ENCODE measurements at places on chromosomes 6 and 20.

GRCh38 chr20:5128886-5129285, 2.1 kb downstream of the CDS2 start:
- H3K27me3 ChIP-seq = no peaks in the 10 kb centered on the region
- H3K27ac ChIP-seq = no peak overlapping the region
- H3K4me1 ChIP-seq = peaks cover 37% of the 10 kb centered on the region
- no peak for DNase-seq
- peak overlapping the region; percentile 97 for H3K4me3 ChIP-seq
- peaks cover 5% of the 10 kb centered on the region for H3K36me3 ChIP-seq

DNA sequence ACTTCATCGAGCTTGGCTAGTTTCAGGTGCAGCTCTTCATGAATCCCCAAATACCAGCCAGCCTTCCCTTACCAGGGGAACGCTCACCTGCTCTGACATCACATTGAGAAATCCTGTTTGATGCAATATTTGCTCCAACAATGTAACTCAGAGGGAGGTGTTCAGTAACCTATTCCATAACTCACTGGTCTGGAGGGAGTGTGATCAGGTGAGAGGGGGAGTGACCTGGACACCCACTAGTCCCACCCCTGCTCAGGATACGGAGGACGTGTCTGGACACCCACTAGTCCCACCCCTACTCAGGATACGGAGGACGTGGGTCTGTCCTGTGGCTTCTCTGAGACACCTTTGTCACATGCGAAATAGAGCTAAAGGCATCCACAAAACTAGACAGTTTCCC, 70.3 kb downstream of the HUS1B start:
- H3K36me3 ChIP-seq = peaks cover 11% of the 10 kb centered on the region
- DNase-seq = no peak
- peaks cover 25% of the 10 kb centered on the region for H3K4me1 ChIP-seq
- H3K27ac ChIP-seq = no peak overlapping the region

GRCh38 chr6:137491478-137491877, 2.7 kb downstream of the OLIG3 start:
- no peak overlapping the region for H3K27ac ChIP-seq
- H3K4me3 ChIP-seq = no peak overlapping the region
- H3K4me1 ChIP-seq = peaks cover 84% of the 10 kb centered on the region
- H3K36me3 ChIP-seq = no peaks in the 10 kb centered on the region

- no peaks in the 10 kb centered on the region for H3K36me3 ChIP-seq
- no peak overlapping the region for H3K27ac ChIP-seq
- DNase-seq = no peak
- H3K4me1 ChIP-seq = peaks cover 7% of the 10 kb centered on the region
- H3K27me3 ChIP-seq = peaks cover 34% of the 10 kb centered on the region
- H3K4me3 ChIP-seq = no peak overlapping the region
Observed at GRCh38 chr6:29675561-29675960, 5.4 kb downstream of the ZFP57 start.

- H3K27ac ChIP-seq = peak overlapping the region; percentile 36
- DNase-seq = no peak
- peaks cover 14% of the 10 kb centered on the region for H3K36me3 ChIP-seq
- peaks cover 34% of the 10 kb centered on the region for H3K4me1 ChIP-seq
- H3K27me3 ChIP-seq = peaks cover 7% of the 10 kb centered on the region
- H3K4me3 ChIP-seq = no peak overlapping the region
Observed at GRCh38 chr20:47202733-47203667, 153.5 kb downstream of the ZMYND8 start.

- H3K27ac ChIP-seq = no peak overlapping the region
- peaks cover 5% of the 10 kb centered on the region for H3K27me3 ChIP-seq
- H3K4me3 ChIP-seq = no peak overlapping the region
- DNase-seq = no peak
Observed at GRCh38 chr20:1061484-1062221, 56.7 kb upstream of the PSMF1 start.

- peaks cover 4% of the 10 kb centered on the region for H3K27me3 ChIP-seq
- peaks cover 42% of the 10 kb centered on the region for H3K4me1 ChIP-seq
- no peak for DNase-seq
- no peak overlapping the region for H3K27ac ChIP-seq
- H3K36me3 ChIP-seq = no peaks in the 10 kb centered on the region
Observed at GRCh38 chr6:52650941-52651340, 20.0 kb upstream of the TMEM14A start.

GRCh38 chr20:32495217-32495565, 89.9 kb downstream of the NOL4L start:
- no peak overlapping the region for H3K27ac ChIP-seq
- H3K27me3 ChIP-seq = peaks cover 4% of the 10 kb centered on the region
- no peaks in the 10 kb centered on the region for H3K36me3 ChIP-seq
- DNase-seq = no peak
- H3K4me3 ChIP-seq = no peak overlapping the region

GRCh38 chr20:51363378-51363777, 179.1 kb downstream of the NFATC2 start:
- peaks cover 25% of the 10 kb centered on the region for H3K27me3 ChIP-seq
- no peak overlapping the region for H3K4me3 ChIP-seq
- H3K27ac ChIP-seq = no peak overlapping the region
- peaks cover 8% of the 10 kb centered on the region for H3K36me3 ChIP-seq
- no peak for DNase-seq

DNA sequence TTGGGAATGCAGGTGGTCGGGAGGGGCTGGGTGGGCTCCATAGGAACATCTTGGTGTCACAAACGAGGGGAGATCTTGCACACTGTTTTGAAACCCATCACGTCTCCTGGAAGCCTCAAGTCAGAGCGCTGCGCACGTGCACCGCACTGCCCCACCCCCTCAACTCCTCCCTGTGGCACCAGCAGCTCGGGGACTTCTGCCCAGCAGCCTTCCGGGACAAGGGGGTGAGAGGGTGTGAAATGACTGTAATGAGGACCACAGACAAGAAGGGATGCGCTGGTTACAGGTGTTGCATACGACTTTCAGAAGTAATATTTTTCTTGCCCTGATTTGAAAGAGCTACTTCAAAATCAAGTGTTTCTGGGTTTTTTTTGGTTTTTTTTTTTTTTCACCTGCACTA, 60.3 kb downstream of the FOXC1 start:
- no peak for DNase-seq
- no peak overlapping the region for H3K4me3 ChIP-seq
- H3K36me3 ChIP-seq = peaks cover 74% of the 10 kb centered on the region
- H3K27me3 ChIP-seq = peaks cover 7% of the 10 kb centered on the region
- H3K27ac ChIP-seq = no peak overlapping the region

DNA sequence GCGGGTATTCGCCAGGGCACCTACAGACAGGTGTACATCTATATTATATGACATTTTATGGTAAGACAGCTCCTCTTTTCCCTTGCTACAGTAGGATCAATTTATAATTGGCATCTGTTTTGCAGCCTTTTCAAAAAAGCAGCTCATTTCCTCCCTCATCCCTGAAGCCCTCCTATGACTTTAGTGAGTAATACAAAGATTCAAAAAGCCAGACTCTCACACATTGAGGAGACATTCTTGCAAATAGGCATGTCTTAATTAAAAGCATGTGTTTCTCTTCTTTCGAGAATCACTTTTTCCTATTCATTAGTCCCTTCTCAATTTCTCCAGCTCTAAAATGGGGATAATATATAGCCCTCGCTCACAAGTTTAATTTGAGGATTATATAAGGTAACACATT, 283.4 kb downstream of the TBC1D7 start:
- no peaks in the 10 kb centered on the region for H3K36me3 ChIP-seq
- no peak overlapping the region for H3K27ac ChIP-seq
- peaks cover 4% of the 10 kb centered on the region for H3K27me3 ChIP-seq
- no peak for DNase-seq
- no peak overlapping the region for H3K4me3 ChIP-seq
- peaks cover 21% of the 10 kb centered on the region for H3K4me1 ChIP-seq
